ENCODE measurements at places on chromosomes 11 and 22.

GRCh38 chr11:126138636-126139035, 72.8 kb downstream of the RPUSD4 start:
- no peak for DNase-seq

DNA sequence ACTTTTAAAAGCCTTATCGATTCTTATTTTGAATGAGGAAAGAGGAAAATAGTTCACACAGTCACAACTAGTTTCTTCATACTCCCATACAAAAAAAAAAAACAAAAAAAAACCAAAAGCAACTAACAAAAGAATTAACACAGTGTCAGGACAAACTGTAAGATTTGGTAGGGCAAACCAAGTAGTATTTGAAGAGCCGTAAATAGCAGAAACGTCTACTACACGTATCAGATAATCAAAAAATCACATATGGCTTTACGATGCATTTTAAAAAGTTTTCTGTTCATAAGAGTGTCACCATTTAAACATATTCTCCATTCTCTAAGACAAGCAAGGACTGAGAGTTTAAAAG, 2.3 kb downstream of the PICALM start:
- no peak for DNase-seq

DNA sequence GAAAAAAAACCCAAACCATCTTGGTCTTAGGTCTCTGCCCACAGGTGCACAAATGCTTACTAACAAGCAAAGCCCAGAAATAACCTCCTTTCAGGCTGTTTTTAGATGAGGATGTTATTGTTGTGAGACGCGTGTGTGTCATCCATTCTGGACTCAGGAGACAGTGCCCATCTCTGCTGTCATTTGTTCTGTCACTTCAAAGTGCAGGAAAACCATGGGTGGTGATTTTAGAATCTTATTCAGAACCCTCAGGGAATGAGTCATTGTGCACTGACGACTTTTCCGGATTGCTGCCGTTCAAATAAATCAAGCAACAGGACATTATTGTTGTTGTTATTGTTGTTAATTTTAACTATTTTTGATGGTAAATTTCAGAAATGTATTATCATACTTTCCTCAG, 110.3 kb downstream of the LRRC32 start:
- peak; percentile 52 for DNase-seq

- DNase-seq, result no peak
Observed at GRCh38 chr11:8772571-8773519, 90.3 kb downstream of the RPL27A start.

DNA sequence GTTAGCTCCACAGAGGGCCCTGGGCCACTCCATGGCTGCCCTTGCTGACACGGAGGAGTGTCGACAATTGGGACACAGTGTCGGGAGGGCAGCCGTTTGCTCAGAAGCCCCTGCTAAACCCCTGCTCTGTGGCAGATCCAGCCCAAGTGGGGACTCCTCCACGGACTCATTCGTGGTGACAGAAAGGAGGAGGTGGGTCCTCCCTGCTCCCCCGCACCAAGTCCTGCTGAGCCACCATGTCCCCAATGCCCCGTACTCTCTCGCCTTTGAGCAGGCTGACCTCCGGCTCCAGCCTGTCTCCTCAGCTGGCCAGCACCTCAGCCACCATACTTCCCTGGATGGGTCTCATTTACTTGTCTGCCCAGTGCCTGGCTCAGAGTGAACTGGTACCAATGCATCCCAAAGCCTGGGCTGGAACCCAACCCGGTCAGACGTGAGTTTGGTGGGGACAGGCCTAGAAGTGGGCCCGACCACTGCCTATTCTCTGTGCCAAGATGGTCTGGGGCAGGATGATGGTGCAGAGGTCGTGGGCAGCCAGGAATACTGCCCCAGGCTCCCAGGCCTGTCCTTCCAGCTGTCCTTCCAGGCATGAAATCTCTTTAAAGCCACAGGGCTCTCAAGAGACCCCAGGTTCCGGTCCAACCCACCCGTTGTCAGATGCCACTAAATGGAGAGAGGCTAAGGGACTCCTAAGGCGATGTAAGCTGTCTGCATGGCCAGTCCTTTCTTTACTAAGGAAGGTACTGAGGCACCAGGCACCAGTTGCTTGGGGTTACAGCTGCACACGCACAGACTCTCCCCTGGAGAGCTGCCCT, 4.3 kb downstream of the CBX6 start:
- DNase-seq, result no peak

- DNase-seq, result peak; percentile 29
Observed at GRCh38 chr22:20268279-20269012, at the start of gene RTN4R. TSS of gene RTN4R (minus strand) at chr22:20268318. CDS start at chr22:20268092, 226 bp downstream.

DNA sequence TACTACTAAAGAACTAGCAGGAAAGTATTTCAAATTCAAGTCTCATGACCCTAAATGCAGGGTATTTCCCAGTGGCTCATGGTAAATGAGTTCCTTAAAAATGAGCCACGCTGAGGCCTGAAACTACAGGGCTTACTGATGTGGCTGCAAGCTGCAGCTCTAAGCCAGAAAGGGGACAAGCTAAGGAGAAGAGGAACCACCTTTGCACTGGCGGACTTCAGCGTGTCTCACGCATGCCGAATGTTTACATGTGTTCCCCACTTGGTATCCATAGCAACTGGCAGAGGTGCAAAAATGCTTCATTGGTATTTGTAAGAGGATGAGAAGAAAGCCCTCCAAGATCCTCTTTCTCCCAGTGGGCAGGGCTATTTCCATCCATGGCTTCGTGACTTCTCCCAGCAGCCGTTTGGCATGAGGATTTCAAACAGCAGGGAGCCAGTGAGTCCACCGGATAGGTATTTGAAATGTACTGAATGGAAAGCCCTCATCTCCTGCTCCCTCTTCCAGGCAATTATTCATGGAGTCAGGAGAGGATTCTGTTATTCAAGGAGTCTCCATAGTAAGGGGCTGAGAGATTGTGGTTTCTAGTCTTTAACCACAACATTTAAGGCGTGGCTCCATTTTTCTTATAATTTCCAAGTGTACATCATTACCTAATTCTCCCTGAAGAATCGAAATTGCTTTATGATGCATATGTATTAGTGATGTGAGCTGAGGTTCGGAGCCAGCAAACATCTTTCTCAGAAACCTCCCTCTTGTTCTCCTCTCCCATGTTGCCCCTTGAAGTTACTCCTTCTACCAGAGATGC, 55.3 kb upstream of the CD44 start:
- DNase-seq, result peak; percentile 99

DNA sequence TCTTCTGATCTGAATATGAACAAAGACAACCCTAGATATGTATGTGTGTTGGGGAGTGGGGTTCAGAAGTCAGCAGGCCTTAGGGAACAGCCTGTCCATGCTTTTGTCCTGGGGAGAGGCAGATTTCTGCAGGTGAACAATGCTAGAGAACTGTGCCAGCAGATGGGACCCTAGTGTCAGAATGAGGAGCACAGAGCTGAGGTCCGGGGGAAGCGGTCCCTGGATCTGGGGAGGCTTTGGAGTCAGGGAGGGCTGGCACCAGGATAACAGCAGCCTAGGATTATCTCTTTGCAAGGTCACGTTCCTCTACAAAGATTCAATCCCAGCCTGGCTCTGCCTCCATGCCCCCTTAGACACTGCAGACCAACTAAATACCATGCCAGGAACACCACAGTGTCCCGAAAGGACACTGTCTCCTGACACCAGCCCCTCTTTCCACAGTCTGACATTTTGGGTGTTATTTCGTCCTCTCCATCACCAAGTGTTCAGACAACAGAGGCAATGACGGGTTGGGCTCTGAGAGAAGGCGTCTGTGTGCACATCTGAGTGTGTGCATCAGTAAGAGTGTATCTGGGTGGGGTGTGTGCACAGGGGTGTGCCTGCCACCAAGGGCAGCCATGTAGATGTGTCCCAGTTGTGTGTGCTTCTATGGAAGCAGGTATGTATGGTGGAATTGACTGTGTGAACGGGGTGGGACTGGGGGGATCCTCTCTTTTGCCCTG, 43.5 kb downstream of the EIF3F start:
- no peak for DNase-seq

DNA sequence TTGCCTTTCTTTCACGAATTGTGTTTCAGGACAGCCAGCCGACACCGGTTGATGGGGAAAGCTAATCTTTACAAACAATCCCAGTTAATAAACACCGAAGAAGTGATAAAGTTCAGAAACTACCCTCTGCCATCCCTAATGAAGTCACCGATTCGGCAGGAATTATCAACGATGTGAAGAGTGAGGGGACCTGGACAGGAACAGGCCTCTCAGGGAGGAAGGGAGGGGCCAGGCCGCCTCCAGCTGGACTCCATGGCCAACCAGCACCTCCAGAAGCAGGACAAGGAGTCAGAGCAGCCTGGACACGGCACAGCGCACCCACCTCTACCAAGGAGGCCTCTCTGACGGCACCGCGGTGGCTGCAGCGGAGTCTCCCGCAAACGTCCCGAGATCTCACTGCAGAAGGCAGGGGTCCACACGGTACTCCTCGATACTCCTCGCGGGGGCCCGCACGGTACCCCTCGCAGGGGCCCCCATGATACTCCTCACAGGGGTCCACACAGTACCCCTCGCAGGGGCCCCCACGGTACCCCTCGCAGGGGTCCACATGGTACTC, 3.9 kb downstream of the TOLLIP start:
- no peak for DNase-seq

DNA sequence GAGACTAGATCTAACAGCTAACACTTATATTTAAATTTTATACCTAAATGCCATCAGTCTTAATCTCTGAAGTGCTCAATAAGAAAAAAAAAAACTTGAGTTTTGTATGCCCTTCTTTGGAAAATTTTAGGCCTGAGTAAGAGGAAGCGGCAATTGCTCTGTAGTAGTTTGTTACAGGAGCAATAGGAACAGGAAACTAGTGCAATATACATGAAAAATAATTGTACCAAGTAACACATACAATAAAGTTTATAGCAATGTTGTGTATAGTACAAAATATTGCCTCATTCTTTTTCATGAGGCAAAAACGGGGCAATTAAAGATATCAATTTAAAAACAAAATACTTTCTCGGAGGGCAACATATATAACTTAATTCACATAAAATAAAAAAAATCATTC, 19.7 kb downstream of the OR5AK2 start:
- no peak for DNase-seq

DNA sequence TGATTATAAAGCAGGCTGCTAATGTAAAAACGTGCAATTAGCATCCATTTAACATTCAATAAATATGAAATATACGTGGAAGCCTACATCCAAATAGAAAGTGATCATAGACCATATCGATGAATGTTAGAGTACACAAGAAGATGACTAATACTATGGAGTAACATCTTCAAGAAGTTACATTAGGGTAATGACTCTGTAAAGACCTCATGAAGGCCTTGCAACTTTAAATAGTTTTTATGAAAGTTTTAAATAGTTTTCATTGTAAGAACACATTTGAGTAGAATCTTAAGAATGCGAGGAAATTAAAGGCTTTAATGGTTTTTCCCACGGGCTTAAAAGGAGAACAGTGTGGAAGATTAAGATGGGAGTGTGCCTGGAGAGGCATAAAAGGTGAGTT, 1.4 kb downstream of the TRIM34 start:
- no peak for DNase-seq

DNA sequence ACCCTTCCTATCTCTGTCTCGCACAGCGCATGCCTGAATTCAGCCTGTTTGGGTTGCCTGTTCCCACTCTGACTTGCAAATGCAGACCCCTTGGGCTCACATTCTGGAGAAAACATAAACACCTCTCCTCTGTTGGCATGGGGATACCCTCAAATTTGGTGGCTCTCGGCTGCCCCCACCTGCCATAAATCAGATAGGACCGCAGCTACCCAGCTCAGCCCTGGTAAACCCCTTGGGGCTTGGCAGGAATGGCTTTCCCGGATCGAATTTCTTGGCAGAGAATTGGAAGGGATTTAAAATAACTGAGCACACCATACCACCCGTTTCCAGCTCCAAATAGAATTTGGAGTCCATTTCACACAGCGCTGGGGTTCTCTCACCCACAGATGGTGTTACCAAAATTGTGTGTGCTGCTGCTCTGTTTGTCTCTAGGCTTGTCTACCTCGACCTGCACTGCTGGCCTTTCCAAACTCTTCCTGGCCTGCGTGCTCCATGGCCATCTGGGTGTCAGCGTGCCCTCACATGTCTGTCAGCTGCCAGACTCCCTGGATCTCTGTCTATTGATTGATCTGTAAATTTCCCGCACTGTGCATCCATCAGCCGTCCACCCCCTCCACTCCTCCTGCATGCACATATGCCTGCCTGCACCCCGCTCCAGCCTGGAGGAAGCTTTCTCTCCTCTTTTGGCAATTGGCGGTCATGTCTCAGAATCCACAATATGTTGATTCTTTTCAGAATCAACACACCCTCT, 134.0 kb downstream of the NTM start:
- DNase-seq, result no peak

Measured in M059J (cell line).